GM23248 (cell line): ENCODE measurements at places on chromosomes 13 and 19. TPM values are rescaled to one million over a fixed set of nuclear protein-coding genes. Genes with fewer than 3 reads are reported as not detected.

KCNN4 gene
- 8.7 and 13.7 TPM in 2 replicates for total RNA-seq

SDHAF1 gene
- 38.3 and 49.7 TPM in 2 replicates for total RNA-seq

DNA sequence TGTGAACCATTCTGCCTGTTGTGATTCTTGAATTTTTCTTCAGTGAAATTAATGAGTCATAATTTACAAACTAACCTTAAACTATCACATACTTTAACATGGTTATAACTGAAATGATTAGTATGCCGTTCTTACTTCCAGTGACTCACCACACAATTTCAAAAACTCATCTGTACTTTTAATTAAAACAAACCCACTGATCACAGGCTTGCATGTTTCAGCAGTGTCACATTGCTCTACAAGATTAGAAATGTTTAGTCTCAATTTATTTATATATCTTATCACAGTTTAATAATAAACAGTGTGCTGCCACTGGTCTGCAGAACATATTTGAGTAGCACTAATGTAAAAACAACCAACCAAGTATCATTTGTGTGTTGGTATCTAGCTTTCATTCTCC, 2227.9 kb upstream of the PCDH20 start:
- no peak overlapping the region for H3K27ac ChIP-seq
- no peak overlapping the region for H3K4me3 ChIP-seq
- H3K27me3 ChIP-seq, result no peaks in the 10 kb centered on the region
- H3K4me1 ChIP-seq, result no peaks in the 10 kb centered on the region
- H3K36me3 ChIP-seq, result no peaks in the 10 kb centered on the region
- DNase-seq, result no peak

- H3K27me3 ChIP-seq, result no peaks in the 10 kb centered on the region
- no peak overlapping the region for H3K27ac ChIP-seq
- H3K4me1 ChIP-seq, result peaks cover 14% of the 10 kb centered on the region; the same call in 1 of the 2 replicates
- DNase-seq, result no peak
- H3K36me3 ChIP-seq, result no peaks in the 10 kb centered on the region
These were observed 3.7 kb upstream of the B3GNT8 start for GRCh38 chr19:41430922-41431321.

LHFPL6 gene
- 74.4 and 91.2 TPM in 2 replicates for total RNA-seq

GRCh38 chr13:90926459-90926858, 421.0 kb upstream of the MIR17HG start:
- no peak for DNase-seq
- no peaks in the 10 kb centered on the region for H3K27me3 ChIP-seq
- H3K36me3 ChIP-seq, result no peaks in the 10 kb centered on the region
- H3K4me3 ChIP-seq, result no peak overlapping the region

DNA sequence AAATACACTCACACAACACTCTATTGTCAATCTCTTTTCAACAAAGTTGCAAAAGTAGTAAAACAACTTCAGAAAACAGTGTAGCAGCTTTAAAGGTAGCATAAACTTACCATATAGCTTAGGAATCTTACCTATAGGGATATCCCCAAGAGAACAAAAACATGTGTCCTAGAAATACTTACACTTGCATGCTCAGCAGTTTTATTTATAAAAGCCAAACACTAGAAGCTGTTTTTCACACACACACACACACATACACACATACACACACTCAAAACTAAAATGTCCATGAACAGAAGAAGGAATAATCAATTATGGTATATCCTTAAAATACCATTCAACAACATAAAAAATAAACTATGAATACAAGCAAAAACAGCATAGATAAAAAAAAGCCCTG, 11.7 kb downstream of the ZNF773 start:
- DNase-seq, result no peak
- no peaks in the 10 kb centered on the region for H3K27me3 ChIP-seq
- H3K36me3 ChIP-seq, result peaks cover 72% of the 10 kb centered on the region
- no peaks in the 10 kb centered on the region for H3K4me1 ChIP-seq
- no peak overlapping the region for H3K27ac ChIP-seq
- H3K4me3 ChIP-seq, result no peak overlapping the region

DNA sequence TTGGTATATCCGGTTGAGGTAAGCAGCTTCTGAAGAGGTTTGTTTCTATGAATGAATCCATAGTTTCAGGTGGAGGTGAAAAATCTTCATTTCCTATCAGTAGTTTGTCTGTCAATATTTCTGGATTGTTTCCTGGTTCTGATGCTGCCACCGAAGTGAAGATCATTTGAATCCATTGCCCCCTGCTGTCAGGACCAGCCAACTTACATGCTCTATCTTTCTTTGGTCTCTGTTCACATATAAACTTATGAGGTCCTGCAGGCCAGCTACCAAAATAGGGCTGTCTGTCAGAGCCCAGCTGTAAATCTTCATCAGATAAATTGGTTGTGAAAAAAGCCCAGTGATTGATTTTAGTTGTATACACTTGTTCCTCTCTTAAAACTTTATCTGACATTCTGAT, 15.2 kb upstream of the N4BP2L1 start:
- H3K27me3 ChIP-seq, result no peaks in the 10 kb centered on the region
- no peaks in the 10 kb centered on the region for H3K4me1 ChIP-seq
- peaks cover 18% of the 10 kb centered on the region; the same call in 1 of the 2 replicates for H3K36me3 ChIP-seq
- H3K27ac ChIP-seq, result no peak overlapping the region
- no peak overlapping the region for H3K4me3 ChIP-seq
- peak; percentile 38 for DNase-seq

DNA sequence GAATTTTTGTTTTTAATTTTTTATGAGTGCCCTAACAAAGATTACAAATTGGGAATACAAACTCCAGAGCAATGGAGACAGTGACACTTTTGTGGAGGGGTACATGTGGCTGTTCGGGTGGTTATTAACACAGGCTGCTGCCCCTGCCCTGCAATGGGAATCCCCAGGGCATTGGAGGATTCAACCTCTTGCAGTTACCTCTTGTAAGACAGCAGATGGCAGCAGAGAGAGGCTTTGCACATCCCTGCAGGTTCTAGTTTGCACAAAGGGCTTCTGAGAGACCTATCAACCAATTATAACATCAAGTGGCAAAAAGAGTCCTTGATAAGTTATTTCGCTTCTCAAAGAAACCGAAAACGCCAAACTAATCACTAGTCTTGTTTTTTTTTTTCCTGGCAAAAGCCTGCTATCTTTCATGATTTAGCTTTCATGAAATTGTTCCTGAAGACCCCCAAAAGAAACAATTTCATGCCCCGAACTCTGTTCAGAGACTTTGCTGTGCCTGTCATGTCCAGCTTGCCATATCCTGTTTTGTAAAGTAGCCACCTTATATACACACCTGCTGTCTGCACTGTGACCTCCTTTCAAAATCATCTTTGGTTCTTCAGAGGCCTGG, 10.4 kb downstream of the GJB2 start:
- no peak overlapping the region for H3K27ac ChIP-seq
- H3K27me3 ChIP-seq, result peaks cover 10% of the 10 kb centered on the region; the same call in 1 of the 2 replicates
- peak; percentile 83 for DNase-seq
- no peaks in the 10 kb centered on the region for H3K36me3 ChIP-seq

DNA sequence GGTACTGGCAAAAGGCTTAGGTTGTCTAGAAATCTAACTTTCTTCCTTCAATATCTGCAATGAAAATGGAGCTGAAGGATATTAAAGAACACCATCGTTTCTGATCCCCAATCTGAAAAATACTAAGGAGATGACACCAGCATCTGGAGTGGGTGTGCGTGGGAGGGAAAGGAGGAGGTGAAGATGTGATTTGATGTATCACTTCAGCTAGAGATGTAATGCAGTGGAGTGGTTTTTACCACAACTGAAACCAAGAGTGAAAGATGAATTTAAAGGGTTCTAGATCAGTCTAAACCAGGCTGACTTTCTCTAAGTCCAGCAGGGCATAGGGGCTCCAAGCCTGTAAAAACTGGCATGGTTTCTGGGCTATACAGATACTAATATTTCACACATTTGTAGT, 148.4 kb downstream of the AKAP11 start:
- no peak for DNase-seq
- H3K4me1 ChIP-seq, result no peaks in the 10 kb centered on the region
- H3K27ac ChIP-seq, result no peak overlapping the region
- H3K36me3 ChIP-seq, result no peaks in the 10 kb centered on the region
- peaks cover 11% of the 10 kb centered on the region; the same call in 1 of the 2 replicates for H3K27me3 ChIP-seq

GRCh38 chr13:110475550-110476219, 85.8 kb downstream of the RAB20 start:
- peaks cover 8% of the 10 kb centered on the region; the same call in 1 of the 2 replicates for H3K36me3 ChIP-seq
- H3K27me3 ChIP-seq, result no peaks in the 10 kb centered on the region
- no peaks in the 10 kb centered on the region for H3K4me1 ChIP-seq
- H3K27ac ChIP-seq, result no peak overlapping the region
- no peak for DNase-seq

GRCh38 chr19:54191811-54192453, 824 bp downstream of the TSEN34 start:
- peaks cover 6% of the 10 kb centered on the region for H3K36me3 ChIP-seq
- peaks cover 11% of the 10 kb centered on the region for H3K4me1 ChIP-seq
- H3K27me3 ChIP-seq, result no peaks in the 10 kb centered on the region
- peak overlapping the region; percentile 86 for H3K4me3 ChIP-seq

NALCN gene
- 3.6 and 3.9 TPM in 2 replicates for total RNA-seq

DNA sequence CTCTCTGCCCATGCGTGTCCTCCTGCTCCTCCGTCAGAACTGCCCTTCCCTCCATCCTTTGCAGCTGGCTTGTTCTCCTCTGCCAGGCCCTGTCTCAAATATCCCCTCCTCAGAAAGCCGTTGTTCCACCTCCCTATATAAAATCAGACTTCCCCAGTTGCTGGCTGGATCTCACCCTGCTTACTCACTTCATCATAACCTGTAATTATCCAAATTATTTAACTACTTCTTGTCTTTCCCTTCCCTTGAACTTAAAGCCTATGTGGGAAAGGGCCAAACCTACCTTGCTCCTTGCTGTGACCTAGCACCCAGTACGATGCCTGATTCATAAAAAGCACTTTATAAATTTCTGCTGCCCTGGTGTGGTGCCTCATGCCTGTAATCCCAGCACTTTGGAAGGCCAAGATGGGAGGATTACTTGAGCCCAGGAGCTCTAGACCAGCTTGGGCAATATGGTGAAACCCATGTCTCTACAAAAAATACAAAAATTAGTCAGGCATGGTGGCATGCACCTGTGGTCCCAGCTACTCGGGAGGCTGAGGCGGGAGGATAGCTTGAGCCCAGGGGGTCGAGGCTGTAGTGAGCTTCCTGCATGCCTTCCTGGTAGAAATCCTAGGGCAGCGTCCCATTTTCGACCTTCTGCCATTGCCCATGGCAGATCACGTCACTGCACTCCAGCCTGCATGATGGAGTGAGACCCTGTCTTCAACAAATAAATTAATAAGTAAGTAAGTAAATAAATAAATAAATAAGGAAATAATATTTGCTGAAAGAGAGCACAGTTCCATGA, 39.5 kb upstream of the ZNF536 start:
- no peak overlapping the region for H3K4me3 ChIP-seq
- no peaks in the 10 kb centered on the region for H3K4me1 ChIP-seq
- H3K36me3 ChIP-seq, result no peaks in the 10 kb centered on the region
- H3K27ac ChIP-seq, result no peak overlapping the region
- DNase-seq, result no peak
- no peaks in the 10 kb centered on the region for H3K27me3 ChIP-seq

DNA sequence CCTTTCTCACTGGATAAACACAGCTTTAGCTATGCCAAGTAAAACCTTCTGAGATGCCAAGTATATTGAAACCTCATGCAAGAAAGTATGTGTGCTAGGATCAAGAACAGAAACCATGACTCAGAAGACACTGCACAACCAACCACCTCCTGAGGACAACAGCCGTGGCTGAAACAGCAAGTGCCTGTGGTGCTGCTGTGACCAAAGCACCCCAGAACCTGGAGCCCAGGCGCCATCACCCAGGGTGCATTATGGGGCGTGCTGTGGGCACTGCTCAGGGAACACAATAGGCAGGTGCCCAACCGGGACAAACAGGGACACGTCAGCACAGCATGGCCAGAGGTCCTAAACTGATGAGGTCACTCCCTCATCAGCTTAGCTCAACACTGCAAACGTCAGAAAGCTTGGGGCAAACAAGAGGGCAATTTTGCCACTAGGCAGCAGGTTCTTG, 101.3 kb upstream of the SLC15A1 start:
- DNase-seq, result peak; percentile 89
- H3K36me3 ChIP-seq, result no peaks in the 10 kb centered on the region
- H3K4me3 ChIP-seq, result peak overlapping the region; percentile 30; the same call in 1 of the 2 replicates
- H3K27me3 ChIP-seq, result no peaks in the 10 kb centered on the region

DNA sequence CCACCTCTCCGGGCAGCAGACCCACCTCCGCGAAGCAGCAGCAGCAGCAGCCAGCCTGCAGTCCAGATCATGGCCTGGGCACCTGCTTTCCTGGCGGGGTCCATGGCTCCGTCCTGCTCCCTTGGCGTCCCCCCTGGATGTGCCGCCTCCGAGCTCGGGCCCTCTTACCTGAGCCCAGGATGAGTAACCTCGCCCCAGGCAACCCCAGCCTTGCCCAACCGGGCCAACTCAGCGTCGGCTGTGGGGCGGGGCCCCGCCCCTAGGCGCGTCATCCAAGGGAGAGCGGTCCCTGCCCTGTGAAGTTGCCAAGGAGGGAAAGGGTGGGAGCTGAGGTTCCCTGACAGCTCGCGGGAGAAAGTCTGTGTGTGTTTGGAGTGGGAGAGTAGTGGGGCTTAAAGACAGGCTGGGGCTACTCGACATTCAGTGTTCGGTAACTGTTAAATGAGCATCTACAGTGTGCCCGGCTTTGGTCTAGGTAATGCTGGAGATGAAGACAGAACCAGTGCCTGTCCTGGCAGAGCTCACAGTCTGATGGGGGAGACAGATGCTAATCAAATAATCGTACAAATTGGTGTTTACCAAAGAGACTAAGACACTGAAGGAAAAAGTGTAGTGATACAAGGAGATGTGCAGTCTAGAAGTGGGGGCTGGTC, at the start of gene LYPD3:
Gene LYPD3, minus strand, starts transcription at position 141 of the 653 bp plus-strand sequence. Its CDS starts 37 bp downstream, at position 104.
- no peak within 1 kb of the TSS for H3K4me3 ChIP-seq
- peak; percentile 82 for DNase-seq
- no peaks in the 10 kb centered on the region for H3K27me3 ChIP-seq
- H3K27ac ChIP-seq, result no peak within 1 kb of the TSS
- peaks cover 7% of the 10 kb centered on the region; the same call in 1 of the 2 replicates for H3K4me1 ChIP-seq

DNA sequence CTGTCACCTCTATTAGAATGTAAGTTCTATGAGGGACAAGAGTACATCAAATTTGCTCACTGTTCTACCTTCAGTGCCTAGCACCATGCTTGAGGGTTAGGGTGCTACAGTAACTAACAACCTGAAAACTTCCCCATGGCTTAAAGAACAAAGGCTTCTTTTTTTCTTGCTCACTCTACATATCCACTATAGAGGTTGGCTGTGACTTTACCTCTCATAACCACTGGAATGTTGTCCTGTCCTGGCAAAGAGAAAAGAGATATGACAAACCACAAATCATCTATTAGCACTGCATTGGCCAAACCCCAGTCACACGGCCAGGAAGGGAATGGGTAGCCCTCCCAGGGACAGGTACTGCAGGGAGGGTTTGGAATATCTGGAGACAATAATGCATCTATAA, 23.2 kb upstream of the ACOD1 start:
- no peak overlapping the region for H3K4me3 ChIP-seq
- H3K4me1 ChIP-seq, result peaks cover 7% of the 10 kb centered on the region
- no peaks in the 10 kb centered on the region for H3K27me3 ChIP-seq
- no peak for DNase-seq
- no peak overlapping the region for H3K27ac ChIP-seq
- H3K36me3 ChIP-seq, result no peaks in the 10 kb centered on the region

ZNF665 gene
- total RNA-seq, result 3.8 and 3.9 TPM in 2 replicates

- H3K27me3 ChIP-seq, result no peaks in the 10 kb centered on the region
- no peaks in the 10 kb centered on the region for H3K36me3 ChIP-seq
- H3K4me3 ChIP-seq, result no peak overlapping the region
These were observed 120.9 kb downstream of the NUFIP1 start for GRCh38 chr13:44868397-44868796.
